NCI-H524 (cell line): ENCODE measurements at places on chromosomes 7 and 10.

DNA sequence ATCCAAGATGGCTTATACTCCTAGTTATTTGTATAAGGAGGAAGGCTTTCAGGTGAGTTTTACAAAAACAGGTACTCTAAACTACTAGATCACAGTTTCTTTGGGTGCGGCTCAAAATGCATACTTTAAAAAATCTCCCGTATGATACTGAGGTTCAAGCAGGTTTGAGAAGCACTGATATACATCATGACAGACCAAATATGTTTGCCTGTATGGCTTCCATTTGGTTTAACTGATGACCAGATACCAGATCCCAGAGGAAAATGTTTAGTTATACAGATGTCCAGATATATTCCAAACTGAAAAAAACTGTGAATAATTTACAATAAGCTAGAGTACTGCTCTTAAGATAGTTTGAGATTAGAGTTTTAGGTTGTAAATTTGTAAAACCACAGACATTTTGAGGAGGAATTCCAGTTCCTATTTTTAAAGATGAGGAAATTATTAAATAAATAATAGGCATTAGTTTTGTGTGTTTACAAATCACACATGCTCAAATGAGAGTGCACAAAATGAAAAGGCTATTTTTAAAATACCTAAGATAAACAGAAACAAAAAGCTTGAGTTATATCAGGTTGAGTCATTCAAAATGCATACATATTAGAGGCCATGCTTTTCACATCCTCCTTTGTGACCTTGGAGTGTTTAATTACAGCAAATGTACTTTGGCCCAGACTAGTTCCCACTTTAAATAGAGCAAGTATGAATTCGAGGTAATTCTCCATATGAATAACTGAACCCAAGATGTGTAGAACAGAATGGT is 60.5 kb downstream of the SEMA3C start:
- DNase-seq, result no peak

DNA sequence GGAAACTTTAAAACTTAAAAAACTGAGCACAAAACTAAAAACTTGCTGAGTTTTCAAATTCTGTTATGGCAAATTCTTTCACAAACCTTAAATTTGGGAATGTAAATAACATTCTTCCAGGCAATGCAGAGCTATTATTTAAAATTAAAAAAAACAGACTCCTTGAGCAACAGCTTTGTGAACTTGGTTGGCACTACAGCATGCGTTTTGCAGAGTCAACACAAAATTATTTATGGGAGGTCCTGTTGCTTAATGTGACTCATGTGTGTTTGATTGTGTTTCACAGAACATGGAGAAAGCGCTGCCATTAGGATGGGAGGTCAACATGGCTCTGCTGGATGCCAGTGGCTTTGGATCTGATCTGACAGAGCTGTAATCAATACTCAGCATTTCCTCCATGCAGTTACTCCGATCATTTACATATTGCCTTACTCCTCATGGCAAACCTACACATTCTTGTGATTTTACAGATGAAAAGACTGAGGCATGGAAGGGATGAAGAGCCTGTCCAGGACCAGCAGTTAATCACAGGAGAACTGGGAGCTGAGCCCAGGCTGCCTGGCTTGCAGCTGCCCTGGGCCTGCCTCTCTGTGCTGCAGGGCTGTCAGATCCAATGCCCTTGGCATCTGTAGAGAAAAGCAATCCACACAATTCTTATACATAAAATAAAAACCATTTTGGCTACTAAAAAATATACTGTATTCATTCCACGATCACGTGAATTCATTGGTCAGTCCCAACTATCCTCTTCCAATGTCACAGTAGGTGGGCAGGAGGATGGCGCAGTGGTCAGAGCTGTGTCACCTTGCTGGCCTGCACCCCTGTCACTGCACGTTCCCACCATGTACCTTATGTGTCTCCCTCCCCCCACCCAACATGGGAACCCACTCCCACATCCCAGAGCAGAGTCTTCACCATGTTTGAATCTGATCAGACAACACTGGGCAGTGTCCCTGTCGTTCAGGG is 200.9 kb downstream of the CXCL12 start:
- no peak for DNase-seq

- peak; percentile 6 for DNase-seq
Measured at GRCh38 chr10:103854265-103854685, 1.1 kb downstream of the SH3PXD2A start.

DNA sequence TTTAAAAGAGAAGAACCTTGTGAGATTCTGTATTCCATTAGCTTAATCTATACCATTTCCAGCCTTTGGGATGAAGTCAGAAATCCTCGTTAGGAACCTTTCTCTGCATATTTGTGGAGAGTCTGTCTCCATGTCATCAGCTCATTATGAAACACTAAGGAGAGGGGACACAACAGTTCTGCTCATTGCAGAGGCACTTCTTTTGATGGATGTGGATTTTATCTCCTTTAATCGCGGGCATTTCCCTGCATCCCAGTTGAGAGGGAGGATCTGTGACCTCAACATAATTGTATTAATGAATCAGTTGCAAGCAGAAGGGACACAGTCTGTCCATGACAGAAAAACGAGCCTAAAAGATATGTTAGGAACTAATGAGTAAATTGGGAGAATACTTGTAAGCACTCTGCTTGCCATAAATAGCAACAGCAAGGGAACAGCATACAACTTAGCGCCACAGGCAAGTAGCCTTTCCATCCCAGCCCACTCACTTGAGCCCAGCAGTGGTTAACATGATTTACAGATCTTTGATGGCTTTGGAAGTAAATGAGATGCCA is 37.9 kb downstream of the SORCS1 start:
- DNase-seq, result no peak

DNA sequence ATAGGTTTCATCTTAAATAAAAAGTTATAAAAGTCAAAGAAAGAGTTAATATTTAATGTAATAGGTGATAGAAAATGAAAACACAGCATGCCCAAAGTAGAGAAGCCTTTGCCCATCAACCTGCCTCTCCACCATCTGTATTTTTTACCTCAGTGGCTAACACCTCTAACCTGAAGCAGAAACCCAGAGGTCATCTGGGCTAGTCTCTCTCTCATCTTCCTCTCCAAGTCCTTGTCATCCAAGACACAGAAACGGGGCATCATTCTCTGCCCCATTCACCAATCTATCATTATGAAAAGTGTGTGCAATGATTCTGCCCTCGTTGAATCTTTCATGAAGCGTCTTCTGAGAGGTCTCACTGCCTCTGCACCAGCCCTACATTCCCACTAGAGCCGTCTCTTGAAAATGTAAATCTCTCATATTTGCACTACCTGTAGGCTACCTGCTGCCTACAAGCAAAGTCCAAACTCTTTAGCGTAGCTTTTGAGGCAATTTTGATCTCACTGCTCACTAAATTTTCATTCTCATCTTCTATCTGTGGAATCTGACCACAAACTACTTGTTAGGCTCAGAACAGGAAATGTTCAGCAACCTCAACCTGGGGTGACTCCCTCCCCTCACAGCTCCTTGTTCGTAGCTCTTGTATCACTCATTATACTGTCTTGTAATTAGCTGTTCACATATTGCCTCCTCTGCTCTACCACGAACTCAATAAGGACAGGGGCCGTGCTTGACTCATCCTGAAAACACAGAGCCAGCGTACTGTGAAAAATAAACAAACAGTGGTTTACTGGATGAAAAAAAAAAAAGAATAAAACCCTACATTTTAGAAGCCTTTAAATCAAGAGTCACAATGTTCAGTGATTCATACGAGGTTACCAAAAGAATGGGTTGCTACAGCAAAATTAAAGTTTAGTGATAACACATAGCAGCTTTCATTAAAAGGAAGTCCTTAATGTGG is 83.1 kb downstream of the CTNNA3 start:
- no peak for DNase-seq

DNA sequence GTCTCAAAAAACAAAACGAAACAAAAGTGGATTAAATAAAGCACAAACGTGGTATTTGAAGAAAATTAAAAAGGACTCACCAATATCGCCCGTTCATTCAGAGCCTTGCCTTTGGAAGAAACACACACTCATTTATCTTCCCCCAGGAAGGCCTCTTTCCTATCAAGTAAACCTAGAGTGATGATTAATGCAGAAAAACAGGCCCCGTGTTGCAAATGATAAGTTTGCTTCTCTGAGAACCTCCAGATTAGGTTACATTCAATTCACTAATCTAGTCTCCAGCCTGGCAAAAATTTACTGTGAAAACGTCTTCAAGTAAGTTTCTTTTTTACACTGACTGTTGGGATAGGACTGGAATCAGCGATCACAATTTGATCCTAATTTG is 78.0 kb upstream of the C1GALT1 start:
- DNase-seq, result no peak

DNA sequence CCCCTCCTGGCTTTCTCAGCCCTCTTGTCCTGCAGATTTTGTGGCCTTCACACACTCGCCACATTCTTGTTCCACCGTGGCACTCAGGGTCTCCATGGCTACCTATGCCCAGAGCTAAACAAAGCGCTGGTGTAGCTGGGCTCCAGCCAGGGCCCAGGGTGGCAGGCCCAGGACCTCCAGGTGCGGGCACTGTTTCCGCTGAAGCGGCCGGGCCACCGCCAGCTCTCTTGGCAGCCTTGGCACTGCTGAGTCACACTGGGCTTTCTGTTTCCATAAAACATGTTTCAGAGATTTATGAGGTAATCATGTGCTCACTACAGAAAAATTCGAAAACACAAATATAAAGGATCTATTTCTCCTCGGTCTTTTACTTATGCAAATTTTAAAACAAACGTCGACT is 51.3 kb downstream of the AOC1 start:
- no peak for DNase-seq

DNA sequence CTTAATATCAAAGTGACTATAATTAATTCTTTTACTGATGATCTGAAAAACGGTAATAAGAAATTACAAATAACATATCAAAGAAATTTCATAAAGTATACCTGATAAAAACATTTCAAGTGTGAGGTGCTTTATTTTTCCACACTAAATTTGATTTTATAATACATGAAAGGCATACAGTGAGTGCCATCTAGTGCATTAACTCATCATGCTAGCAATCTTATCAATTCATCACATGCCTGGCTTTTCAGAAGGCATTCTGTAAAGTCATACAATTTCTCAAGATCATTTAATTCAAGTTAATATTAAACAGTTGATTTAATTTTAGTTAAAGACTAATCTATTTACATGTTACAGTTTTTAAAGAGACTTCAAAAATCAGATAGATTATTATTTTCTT is 1020.9 kb downstream of the GATA3 start:
- no peak for DNase-seq

GRCh38 chr10:10831085-10831484 is 186.6 kb upstream of the CELF2 start:
- DNase-seq, result no peak

- DNase-seq, result no peak
Measured at GRCh38 chr7:41323806-41324205, 379.1 kb downstream of the INHBA start.

DNA sequence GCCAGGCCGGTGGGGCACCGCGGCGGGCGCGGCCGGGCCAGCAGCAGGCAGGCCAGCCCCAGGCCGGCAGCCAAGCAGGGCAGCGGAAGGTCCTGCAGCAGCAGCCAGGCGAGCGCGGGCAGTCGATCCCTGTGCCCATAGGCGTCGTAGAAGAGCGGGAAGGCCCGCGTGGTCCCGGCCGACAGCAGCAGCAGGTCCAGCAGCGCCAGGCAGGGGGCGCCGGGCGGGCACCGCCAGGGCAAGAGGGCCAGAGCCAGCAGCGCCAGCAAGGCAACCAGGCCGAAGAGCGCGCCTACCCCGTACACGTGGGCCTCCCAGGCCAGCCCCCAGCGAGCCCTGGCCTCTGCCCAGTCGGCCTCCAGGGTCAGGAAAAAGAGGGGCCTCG is 8.4 kb upstream of the RBM28 start:
- no peak for DNase-seq

DNA sequence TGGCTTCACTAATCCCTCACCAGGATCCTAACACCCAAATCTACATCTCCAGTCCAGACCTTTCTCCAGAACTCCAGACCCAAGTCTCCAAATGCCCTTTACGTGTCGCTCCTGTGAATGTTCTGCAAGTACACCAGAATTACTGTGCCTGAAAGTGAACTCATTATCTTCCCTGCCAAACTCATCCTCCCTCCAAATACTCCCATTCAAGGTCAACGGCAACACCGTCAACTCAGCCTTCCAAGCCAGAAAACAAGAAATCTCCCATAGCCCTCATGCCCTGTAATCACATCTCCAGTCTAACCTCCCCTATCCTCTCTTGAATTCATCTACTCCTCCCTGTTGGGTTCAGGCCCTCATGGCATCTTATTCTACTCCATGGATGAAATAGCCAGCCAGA is 12.3 kb downstream of the CREB3L2 start:
- no peak for DNase-seq

- DNase-seq, result no peak
Measured at GRCh38 chr10:5963591-5963990, 13.8 kb downstream of the IL15RA start.

DNA sequence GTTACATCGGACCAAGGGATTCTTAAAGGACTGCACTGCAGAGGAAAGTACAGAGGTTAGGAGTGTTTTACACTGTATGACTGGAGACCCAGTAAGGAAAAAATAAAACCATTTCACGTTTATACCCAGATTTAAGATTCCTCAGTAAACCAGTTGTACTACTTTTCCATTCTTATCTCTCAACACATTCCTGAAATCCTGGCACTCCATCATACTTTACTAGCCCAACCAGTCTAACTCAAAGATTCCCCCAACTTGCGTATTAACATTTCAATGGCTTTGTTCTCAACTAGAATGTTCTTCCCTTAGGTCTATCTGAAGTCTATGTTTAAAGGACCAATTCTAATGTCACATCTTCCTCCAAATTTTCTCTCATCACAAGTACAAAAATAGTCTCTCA is 8.0 kb downstream of the CCDC186 start:
- no peak for DNase-seq

- DNase-seq, result no peak
Measured at GRCh38 chr10:21169271-21169670, 272.2 kb upstream of the NEBL start.

DNA sequence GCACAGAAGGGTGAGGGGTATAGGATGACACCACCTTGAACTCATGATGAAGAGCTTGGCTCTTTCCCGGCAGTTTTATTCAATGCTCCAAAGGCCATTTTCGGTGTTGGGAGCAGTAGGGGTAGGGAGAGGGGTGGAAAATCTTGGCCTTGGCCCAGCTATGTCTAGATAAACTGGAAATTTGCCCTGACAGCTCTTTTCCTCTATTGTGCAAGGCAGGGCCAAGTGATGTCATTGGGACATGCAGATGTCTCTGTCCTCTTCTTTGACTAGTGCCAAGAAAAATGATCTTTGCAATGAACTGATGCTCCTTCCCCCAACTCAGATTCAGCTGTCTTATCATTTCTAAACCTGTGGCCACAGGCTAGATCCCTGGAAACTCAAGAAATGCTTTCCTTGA is 27.7 kb upstream of the PRKCQ start:
- DNase-seq, result no peak

DNA sequence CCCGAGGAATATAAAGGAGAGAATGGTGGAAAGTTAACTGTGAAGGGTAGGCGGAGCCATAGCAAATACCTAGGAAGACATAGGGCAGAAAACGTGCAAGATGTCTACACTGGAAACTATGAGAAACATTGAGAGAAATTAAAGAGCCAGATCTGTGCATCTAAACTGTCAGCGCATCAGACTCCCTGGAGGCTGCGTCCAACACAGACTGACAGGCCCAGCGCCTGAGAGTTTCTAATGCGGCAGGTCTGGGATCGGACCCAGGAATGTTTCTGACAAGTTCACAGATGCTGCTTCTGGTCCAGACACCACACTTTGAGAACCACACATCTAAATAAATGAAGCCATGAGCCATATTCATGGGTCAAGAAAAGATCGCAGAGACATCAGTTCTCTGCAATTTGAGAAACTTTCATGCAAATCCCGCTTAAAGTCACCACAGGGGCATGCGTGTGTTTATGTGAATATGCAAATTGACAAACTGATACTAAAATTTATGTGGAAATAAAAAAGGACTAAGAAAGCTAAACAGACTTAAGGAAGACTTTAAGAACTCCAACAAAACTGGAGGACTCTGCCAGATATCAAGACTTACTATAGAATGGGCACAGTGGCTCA is 38.8 kb downstream of the PROSER2 start:
- DNase-seq, result no peak
